ENCODE measurements at places on chromosomes 4 and X.

DNA sequence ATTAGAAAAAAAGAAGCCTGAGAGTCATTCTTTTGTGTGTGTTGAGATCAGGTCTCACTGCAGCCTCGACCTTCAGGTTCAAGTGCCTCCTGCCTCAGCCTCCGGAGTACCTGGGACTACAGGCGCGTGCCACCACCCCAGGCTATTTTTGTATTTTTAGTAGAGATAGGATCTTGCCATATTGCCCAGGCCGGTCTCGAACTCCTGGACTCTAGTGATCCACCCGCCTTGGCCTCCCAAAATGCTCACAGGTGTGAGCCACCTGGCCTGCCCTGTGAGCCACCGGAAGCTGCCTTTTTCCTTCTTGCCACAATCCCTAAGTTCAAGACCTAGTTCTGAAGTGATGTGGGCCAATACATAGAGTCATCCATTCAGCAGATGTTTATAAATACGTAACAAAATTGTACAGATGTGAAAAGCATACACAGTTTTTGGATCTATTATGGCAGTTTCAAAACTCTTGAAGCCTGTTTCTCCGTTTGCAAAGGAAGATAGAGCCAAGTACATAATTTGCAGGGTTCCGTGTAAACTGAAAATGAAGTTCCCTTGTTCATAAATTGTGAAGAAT, 536 bp upstream of the CTSO start:
- DNase-seq: no peak

- no peak for DNase-seq
These were observed 26.1 kb upstream of the TMEM154 start for GRCh38 chr4:152705903-152706302.

DNA sequence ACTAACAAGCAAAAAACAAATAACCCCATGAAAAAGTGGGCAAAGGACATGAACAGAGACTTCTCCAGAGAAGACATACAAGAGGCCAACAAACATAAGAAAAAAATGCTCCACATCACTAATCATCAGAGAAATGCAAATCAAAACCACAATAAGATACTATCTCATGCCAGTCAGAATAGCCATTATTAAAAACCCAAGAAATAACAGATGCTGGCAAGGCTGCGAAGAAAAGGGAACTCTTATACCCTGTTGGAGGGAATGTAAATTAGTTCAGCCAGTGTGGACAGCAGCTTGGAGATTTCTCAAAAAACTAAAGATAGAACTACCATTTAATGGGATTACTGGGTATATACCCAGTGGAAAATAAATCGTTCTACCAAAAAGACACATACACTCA, 79.6 kb downstream of the MAPK10 start:
- DNase-seq: no peak

DNA sequence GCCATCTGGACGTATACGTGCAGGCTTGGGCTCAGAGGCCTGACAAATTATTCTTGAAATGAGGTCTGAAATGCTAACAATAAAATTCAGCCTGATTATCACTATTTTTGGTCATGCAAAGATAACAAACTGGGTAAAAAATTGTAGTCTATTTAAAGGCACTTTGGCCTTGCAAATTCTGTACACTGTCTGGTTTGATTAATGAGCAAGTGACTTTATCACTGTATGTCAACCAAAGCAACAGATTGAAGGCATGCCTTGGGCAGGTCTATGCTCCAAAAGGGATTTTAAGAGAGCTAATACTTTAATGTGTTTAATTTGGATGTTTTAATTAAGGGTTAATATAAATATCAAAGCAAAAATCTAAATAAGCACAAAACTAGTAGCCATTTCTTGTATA, 1034.9 kb upstream of the GRID2 start:
- no peak for DNase-seq

DNA sequence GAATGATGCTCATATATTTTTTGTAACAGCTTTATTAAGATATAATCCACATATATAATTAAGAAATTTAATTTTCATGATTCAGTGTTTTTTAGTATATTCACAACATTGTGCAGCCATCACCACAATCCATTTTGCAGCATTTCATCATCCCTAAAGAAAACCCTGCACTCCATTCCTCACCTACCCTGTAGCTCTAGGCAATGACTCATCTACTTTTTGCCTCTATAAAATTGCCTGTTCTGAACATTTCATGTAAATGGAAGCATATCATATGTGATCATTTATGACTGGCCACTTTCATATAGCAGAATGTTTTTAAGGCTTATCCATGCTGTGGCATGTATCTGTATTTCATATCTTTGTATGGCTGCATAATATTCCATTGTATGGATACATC, 339.9 kb downstream of the MAPK10 start:
- DNase-seq: no peak

GRCh38 chrX:94454606-94455005, 780.6 kb downstream of the FAM133A start:
- no peak for DNase-seq

GRCh38 chr4:47617607-47618006, 132.5 kb downstream of the ATP10D start:
- DNase-seq: no peak

DNA sequence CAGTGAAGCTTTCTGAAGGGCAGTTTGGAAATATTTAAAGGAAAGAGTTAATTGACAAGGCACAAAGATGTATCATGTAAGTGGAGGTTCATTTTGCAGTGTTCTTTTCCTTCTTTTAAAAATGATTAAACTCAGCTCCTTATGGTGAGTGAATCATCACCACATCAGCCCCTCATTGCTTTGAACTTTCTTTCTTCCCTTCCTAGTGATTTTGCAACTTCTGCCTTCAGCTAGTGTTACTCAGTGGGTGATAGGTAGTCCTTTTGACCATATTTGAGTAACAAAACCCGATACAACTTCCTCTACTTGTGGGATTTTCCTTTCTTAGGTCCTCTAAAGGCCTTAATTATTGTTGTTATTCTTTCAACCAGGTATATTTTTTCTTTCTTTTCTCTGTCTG, 8.2 kb downstream of the ZCCHC4 start:
- DNase-seq: no peak

- peak; percentile 64 for DNase-seq
These were observed 55.5 kb upstream of the FBXW7 start for GRCh38 chr4:152591396-152591795.

- DNase-seq: no peak
These were observed 99.5 kb downstream of the ANK2 start for GRCh38 chr4:113148925-113149324.

DNA sequence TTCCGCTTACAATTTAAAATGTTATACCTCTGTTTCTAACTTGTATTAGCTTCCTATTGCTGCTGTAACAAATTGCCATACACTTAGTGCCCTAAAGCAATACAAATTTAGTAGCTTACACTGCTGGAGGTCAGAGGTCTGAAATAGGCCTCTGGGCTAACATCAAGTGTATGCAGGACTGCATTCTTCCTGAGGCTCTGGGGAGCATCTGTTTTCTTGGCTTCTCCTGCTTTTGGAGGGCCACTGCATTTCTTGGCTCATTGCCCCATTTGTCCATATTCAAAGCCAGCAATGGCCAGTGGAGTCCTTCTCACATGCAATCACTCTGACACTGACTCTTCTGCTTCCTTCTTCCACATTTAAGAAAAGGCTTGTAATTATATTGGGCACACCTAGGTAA, 639.8 kb upstream of the INTU start:
- no peak for DNase-seq

DNA sequence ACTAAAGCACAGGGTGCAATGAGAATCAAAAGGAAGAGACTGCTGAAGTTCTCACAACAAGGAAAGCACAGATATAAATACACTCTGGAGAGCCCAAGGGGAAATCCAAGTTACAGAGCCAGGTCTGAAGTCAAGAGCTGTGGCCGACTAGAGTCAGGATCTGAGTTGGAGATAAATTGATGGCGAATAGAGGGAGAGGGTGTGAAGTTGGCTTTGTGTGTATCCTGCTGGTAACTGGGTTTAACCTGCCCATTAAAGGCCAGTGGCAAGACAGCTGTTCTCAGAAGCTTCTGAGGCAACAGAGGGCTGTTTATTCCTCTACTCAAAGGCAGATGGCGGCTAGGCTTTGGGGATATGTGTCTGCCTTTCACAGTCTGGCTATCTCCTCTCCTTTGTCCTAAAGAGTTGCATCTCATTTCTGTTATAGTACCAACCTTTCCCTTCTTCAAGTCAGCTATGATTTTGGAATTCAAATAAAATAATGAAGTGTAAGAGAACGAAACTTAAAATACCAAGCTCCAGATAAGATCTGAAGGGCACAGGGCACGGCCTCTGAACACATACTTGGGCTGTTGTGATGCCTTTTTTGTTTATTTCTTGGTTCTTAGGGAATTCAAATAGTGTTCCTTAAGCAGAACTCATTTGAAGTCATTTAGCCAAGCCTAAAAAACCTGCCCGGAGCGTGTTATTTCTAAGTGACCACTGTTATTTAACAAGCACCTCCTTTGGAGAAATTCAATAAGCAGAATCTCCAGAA, 142.1 kb downstream of the APBB2 start:
- DNase-seq: no peak

GRCh38 chr4:15665753-15666365, 10.7 kb upstream of the FBXL5 start:
- no peak for DNase-seq

DNA sequence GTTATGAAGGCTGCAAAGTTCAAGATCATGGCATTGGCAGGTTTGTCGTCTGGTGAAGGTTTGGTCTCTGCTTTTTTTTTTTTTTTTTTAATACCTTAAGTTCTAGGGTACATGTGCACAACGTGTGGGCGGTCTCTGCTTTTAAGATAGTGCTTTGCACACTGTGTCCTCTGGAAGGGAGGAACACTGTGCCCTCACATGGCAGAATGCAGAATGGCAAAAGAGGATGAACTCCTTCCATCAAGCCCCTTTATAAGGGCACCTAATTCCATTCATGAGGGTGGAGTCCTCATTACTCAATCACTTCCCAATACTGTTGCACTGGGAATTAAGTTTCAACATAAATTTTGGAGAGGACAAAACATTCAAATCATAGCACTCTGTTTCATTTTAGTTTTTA, 101.4 kb downstream of the GLRA2 start:
- no peak for DNase-seq

- DNase-seq: no peak
These were observed 62.8 kb downstream of the SH3KBP1 start for GRCh38 chrX:19824603-19825002.

- DNase-seq: no peak
These were observed 178.3 kb downstream of the SNCA start for GRCh38 chr4:89658701-89659024.

GRCh38 chr4:84623661-84624060, 40.7 kb downstream of the CDS1 start:
- DNase-seq: no peak

DNA sequence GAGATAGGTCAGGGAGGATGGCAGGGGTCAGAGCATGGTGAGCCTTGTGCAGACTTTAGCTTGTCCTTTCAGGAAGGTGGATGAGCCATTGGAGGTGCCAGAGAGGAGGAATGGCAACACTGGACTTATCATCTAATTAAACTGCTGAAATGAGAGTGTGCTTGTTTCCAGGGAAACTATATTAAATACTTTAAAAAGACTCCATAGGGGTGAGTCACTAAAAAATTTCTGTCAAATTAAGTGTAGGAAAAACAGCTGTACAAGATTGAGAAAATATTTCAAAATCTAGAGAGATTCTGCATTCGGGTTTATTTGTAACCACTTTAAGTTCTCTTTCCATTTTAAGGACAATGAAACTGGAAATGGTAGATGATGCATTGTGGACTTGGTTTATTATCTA, 11.4 kb downstream of the FRAS1 start:
- DNase-seq: no peak

DNA sequence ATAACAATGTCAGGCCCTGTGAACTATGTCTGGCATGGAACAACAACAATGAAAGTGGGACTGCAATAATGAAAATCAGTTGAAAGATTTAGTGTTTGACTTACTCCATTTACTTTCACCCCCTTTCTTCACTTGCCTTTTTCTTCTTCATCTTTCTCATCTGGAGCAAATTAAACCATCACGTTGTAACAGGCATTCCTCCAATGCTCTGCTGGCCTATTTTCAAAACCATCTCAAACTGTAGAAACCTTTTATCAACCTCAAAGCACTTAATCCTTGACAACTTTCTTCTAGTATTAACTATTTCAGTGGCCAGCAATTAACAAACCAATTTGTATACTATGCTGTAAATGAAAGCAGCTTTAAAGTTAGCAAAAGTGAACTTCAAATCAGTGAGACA, 8.3 kb downstream of the KLHL13 start:
- no peak for DNase-seq

DNA sequence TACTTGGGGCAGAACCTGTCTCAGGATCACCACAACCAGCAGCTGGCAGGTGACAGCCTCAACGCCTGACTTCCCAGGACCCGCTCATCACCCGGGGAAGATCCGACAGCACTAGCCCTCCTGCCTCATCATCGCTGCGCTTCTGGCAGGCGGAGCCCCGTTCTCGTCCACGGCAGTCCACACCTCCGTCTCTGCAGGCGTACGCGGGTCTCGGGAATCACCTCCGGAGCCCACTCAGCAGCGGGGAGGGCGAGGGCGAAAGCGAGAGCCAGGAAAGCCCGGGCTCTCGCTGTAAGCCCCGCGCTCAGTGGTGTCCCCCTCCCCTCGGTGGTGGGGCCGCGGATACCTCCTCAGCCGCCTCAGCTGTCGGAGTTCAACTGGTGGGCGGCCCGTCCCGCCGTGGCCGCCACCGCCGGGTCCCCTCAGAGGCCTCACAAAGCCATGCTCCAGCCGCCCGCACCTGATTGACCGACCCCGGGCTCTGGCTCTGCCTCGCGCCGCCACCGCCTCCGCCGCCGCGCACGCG, 518 bp upstream of the CNKSR2 start:
- no peak for DNase-seq

- DNase-seq: no peak
These were observed 72.0 kb downstream of the SMARCA5 start for GRCh38 chr4:143585548-143585947.

GRCh38 chr4:8848507-8849265, 23.0 kb downstream of the HMX1 start:
- DNase-seq: no peak

DNA sequence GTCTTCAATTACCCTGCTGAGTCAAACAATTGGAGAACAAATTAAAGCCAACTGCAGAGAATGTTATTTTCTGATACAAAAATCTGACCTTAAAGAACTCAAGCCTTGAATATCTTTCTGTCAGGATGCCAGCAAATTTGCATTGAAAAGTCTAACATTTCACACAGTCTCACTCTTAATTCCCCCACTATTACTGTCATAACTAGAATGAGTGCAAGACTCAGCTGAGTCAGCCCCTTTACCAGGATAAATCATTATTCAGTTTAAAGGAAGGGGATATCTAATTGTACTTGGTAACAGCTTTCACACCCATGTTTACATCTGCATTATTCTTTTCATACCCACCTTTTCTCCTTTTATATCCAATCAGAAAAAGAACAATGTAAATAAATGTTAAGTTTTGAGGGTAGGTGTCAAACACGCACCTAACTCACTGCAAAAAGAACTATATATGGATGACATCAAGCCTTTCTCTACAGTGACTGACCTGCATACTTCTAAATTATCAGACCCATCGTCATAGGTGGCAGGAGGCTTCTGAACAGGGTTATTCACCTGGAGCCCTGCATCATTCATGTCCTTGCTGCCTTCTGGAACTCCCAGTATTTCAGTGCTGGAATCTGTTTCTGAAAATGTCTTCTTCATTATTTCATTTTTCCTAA, 117.4 kb downstream of the TMA16 start:
- no peak for DNase-seq

GRCh38 chr4:48877827-48878535, 28.6 kb downstream of the OCIAD2 start:
- no peak for DNase-seq

- DNase-seq: no peak
These were observed 136.6 kb downstream of the VEGFC start for GRCh38 chr4:176656108-176656507.

- DNase-seq: no peak
These were observed at the start of gene BTK for GRCh38 chrX:101385795-101386541. BTK (minus strand) TSS chrX:101386191; CDS start chrX:101375284, 10,907 bp downstream.
